NCI-H2227 treated with DMSO at 0.1 percent for 48 hours (cell line): ENCODE measurements at places on chromosomes 3 and 15.

DNA sequence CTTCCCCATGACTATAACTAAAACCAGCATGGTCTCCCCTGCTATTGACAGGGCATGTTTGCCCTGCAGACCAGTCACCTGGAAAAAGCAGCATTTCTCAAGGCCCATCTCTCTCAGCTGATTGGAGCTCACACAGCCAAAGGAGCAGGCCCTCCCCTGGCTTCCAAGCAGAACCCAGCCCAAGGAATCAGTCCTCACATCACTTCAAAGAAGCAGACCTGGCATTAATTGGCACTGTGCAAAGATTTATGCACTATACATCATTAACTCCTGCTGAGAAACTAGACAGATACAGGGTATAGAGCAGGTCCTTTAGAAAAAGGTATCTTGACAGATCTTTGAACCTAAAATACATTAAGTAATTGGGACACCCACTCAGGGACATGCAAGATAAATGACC lies 323.8 kb upstream of the PPP2R3A start:
- DNase-seq = peak; percentile 66

- peak; percentile 14 for DNase-seq
Measured at GRCh38 chr3:146065573-146066006, 95.4 kb downstream of the PLOD2 start.

DNA sequence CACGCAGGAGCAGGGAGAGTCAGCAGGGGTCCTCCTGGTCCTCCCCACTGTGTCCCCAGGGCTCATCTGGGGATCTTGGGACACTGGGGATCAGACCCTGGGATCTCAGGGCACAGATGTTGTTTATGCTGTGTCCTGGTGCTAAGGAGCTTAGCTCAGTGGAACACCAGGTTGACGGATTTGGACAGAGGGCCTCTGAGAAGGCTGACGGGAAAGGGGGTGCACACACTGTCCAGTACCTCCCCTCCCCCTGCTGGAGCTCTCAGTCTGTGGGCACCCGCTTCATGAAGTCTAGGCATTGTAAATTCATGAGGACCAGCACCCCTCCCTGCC lies 21.9 kb upstream of the SEMA3F start:
- DNase-seq = no peak

DNA sequence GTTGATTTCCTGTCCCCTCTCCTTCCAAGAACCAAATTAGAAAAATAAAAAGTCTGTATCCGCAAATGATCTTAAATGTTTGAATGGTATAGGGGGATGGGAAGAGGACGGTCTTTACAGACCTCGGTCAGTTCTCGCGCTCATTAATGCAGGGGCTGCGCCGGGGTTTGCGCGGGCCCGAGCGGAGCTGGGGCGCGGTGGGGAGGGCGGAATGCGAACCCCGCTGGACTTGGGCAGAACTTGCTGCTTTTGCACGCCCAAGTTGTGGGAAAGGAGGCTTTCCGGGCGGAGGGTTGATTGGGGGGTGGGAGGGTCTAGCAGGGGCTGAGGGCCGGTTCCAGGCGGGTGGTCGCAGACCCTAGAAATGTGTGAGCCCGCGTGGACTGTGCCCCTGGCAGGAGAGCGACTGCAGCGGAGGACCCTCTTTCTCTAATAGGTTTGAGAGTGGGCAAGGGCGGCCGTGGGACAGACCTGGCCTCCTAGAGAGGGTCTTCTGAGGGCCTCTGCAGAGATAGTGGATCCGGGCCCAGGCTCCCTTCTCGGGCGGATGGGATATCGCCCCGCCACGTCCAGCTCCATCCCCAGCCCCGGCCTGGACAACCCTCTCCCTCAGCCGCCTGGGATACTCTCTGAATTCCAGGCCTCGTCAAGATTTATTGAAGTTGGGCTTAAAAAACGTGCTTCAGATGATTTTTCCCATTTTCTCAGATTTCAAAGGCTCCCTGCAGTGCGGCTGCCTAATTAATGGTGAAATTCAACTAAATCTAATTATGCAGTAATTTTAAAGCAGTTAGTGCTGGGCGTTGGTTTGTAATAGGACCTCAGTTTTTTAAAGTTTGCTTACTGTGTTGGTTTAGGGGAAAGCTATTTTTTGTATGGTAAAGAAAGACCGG lies 11.3 kb downstream of the NR2F2 start:
- no peak for DNase-seq

GRCh38 chr15:57037548-57037947 lies 119.1 kb downstream of the TCF12 start:
- DNase-seq = no peak

DNA sequence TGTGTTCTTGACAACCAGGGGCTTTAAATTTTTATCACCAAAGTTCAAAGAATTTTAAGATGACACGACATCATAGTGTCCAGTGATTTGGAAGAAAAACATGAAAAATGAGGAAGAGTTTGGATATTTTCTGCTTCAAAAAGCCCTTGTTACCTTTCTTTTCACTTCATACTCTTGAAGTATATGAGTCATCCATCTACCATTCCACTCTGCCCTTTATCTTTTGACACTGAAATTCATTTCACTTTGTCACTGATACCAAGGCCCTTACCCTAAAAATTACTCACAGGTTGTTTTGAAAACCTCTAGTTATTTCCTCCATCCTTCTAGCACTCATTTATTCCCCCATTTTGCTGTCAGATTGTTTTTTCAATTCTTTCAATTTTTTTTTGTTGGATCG lies 42.7 kb downstream of the OR5H15 start:
- DNase-seq = no peak

GRCh38 chr3:29185706-29186105 lies 95.2 kb upstream of the RBMS3 start:
- no peak for DNase-seq

DNA sequence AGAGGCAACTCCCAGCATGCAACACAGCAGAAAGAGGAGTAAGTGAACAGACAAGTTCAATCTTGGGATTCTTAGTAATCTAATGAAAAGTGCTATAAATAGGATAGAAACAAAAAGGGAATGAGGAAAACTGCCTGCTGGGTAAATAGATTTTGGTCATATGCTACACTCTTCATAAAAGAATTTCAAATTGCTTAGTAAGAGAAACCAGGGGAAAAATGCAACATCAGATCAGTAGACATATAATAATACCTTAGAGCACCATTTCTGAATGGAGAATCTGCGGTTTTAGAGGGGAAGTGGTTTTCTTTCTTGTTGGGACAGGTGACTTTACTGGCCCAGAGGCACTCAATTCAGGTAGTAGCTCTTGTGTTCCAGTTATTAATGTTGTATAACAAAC lies 13.4 kb upstream of the TBC1D5 start:
- DNase-seq = no peak

GRCh38 chr15:70754862-70755261 lies 8.5 kb downstream of the UACA start:
- no peak for DNase-seq

GRCh38 chr3:30075514-30075913 lies 530.9 kb upstream of the TGFBR2 start:
- DNase-seq = no peak

DNA sequence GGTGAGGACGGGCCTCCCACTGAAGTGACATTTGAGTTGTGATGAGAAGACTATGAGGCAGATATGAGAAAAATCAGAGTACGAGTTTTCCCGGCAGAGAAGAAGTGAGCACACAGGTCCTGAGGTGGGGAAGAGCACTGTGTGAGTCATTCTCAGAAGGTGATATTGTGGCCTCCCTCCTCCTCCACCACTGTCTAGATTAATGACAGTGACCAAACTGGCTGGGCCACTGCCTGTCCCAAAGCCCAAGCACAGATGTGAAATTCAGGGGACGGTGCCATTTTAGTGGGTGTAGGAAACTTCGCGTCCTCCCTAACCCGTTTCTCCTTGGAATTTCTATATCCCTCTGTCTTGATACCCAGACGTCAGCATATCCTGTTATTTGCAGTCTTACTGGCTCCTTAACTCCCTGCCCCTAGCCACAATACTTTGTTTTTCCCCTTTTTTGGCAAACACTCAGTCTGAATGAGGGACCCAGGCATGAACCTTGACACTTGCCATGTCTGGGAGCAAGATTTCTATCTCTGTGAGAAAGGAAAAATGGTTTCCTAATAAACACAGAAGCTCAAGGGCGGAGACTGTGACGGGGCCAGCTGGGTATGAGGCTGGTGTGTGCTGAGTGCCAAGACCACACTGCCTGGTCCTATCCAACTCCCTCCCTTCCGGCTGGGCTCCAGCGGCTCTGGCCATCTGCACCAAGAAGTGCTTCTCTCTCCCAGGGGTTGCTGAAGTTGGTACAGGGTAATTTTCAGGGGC lies 15.2 kb downstream of the PRICKLE2 start:
- no peak for DNase-seq

DNA sequence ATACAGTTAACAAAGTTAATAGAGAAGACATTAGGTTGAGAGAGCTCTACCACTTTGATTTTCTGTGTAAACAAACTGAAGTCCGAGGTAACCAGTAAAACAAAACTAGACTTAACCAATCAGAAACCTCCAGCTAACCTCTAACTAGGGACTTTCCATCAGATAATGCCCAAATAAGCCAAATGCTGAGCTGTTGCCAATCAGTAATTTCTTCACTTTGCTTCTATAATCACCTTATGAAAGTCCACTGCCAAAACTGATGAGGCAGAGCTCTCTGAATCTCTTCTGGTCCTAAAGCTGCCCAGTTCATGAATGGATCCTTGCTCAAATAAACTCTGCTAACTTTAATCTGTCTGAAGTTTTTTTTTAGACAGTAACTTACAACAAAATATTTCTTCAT lies 448.0 kb upstream of the NECTIN3 start:
- DNase-seq = no peak

- DNase-seq = no peak
Measured at GRCh38 chr3:99939876-99940275, 122.2 kb downstream of the CMSS1 start.

DNA sequence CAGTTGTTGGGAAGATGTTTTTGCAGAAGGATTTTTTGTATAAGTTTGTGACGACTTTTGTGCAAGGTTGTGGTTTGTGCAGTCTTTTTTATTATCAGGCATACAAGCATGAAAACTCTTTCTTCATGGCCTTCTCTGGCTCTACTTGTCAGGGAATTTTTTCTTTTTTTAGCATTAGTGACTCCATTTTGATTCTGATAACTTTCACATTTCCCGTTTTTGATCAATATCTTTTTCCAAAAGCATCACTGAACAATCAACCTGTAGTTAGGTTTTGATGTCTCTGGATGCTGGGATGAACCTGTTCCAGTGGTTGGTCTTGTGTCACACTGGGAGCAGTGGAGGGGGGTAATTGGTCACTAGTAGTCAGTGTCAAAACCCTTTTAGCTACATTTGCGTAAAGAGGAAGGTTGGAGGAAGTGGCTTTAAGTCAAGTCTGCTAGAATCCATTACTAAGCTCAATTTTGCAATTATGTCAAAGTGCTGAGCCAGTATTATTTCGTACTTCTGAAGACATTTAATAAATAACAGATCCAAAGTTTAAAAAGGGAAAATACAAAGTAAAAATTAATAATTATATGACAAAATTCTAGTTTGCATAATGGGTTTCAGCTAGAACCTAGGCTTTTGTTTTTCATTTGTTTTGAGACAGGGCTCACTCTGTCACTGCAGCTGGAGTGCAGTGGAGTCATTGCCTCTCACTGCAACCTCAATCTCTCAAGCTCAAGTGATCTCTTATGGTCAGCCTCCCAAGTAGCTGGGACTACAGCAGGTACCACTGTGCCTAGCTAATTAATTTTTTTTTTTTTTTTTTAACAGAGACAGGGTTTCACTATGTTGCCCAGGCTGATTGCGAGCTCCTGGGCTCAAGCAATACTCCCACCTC lies 18.8 kb upstream of the CFAP161 start:
- DNase-seq = no peak
